ENCODE measurements at places on chromosomes 11 and 22.

- no peaks in the 10 kb centered on the region for H3K27me3 ChIP-seq
- DNase-seq = no peak
- H3K36me3 ChIP-seq = no peaks in the 10 kb centered on the region
- no peaks in the 10 kb centered on the region for H3K4me1 ChIP-seq
- H3K27ac ChIP-seq = no peak overlapping the region
- H3K4me3 ChIP-seq = no peak overlapping the region
Observed at GRCh38 chr11:131349368-131350086, 20.9 kb upstream of the NTM start.

GRCh38 chr11:62553080-62553838 is 6.7 kb upstream of the AHNAK start:
- H3K4me3 ChIP-seq = no peak overlapping the region
- DNase-seq = peak; percentile 54
- H3K27me3 ChIP-seq = no peaks in the 10 kb centered on the region
- H3K4me1 ChIP-seq = peaks cover 78% of the 10 kb centered on the region
- peaks cover 20% of the 10 kb centered on the region for H3K36me3 ChIP-seq

- peak within 1 kb of the TSS; percentile 80 for H3K4me3 ChIP-seq
- no peaks in the 10 kb centered on the region for H3K36me3 ChIP-seq
- peaks cover 80% of the 10 kb centered on the region for H3K27me3 ChIP-seq
- peaks cover 22% of the 10 kb centered on the region for H3K4me1 ChIP-seq
- H3K27ac ChIP-seq = no peak within 1 kb of the TSS
Observed at GRCh38 chr11:107590460-107591377, at the start of gene ELMOD1. TSS of gene ELMOD1 (plus strand) at chr11:107591147. CDS start at chr11:107618190, 27,043 bp downstream.

DNA sequence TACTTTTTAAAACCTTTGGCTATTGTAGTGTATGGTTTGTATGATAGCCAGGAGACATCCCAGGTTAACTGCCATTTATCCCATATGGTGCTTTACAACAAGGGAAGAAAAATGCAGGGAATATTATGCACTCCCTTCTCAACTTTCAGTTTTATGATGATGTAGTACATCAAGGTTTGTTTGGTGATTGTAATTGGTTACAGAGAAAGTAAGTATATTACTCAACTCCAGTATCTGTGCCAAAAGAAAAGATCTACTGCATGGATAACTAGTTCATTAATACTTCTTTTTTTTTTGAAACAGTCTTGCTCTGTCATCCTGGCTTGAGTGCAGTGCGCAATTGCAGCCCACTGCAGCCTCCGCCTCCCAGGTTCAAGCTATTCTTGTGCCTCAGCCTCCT is 65.3 kb downstream of the BCL2L13 start:
- H3K36me3 ChIP-seq = peaks cover 26% of the 10 kb centered on the region
- no peaks in the 10 kb centered on the region for H3K27me3 ChIP-seq
- H3K27ac ChIP-seq = no peak overlapping the region
- no peak for DNase-seq
- H3K4me3 ChIP-seq = no peak overlapping the region
- peaks cover 20% of the 10 kb centered on the region for H3K4me1 ChIP-seq

- peaks cover 3% of the 10 kb centered on the region for H3K27me3 ChIP-seq
- H3K4me3 ChIP-seq = no peak overlapping the region
- no peak for DNase-seq
- H3K27ac ChIP-seq = no peak overlapping the region
Observed at GRCh38 chr22:42039271-42039670, 31.3 kb downstream of the NAGA start.

DNA sequence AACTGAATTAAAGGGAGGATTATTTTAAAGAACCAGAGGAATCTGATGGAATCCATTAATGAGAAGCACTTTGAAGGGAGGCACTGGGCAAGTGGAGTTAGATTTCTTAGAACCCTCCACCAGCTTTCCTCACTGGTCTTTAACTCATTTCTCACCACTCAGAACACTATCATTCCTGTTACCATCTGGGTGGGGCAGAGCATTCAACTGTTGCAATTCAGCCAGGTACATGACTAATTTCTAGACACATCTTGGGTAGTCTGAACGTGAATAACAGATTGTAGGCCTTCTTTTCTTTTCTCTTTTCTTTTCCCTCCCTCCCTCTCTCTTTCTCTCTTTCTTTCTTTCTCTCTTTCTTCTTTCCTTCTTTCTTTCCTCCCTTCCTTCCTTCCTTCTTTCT is 15.5 kb upstream of the MMP1 start:
- H3K36me3 ChIP-seq = no peaks in the 10 kb centered on the region
- H3K4me3 ChIP-seq = no peak overlapping the region
- DNase-seq = no peak
- H3K27me3 ChIP-seq = peaks cover 3% of the 10 kb centered on the region
- no peaks in the 10 kb centered on the region for H3K4me1 ChIP-seq

- H3K27me3 ChIP-seq = peaks cover 36% of the 10 kb centered on the region
- H3K36me3 ChIP-seq = no peaks in the 10 kb centered on the region
- H3K27ac ChIP-seq = no peak overlapping the region
- no peak overlapping the region for H3K4me3 ChIP-seq
- H3K4me1 ChIP-seq = peaks cover 31% of the 10 kb centered on the region
- no peak for DNase-seq
Observed at GRCh38 chr11:36345535-36346141, 49.5 kb downstream of the PRR5L start.

DNA sequence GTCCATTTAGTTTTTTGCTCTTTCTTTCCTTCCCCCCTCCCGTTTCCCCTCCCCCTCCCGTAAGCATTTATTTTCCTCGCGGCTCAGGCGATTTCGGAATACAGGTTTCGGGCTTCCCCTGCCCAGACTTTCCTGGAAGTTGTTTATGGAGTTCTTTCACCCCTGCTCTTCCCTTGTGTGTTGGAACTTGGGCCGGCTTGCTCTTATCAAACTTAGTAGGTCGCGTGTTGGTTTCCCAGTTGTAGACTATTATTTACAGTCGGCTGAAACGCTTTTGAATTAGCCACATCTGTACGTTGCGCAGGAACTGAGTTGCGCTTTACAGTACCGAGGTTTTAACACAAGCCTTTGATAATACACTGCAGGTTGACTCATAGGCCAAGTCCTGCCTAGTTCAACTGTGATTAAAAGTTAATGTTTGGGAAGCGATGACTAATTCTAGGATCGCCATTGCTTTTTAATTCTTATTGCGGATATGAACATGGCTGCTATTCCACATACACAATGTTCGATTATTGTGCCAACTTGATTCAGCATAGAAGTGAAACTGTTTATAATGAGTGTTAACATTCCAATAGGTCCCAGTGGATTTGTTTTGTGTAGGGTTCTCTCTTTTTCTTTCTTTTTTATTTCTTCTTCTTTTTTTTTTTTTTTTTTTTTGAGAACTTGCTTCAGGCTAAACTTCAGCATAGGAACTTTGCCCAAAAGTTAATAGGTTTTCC is 1.7 kb downstream of the YAP1 start:
- peaks cover 53% of the 10 kb centered on the region for H3K27me3 ChIP-seq
- no peaks in the 10 kb centered on the region for H3K36me3 ChIP-seq
- DNase-seq = peak; percentile 37
- H3K27ac ChIP-seq = no peak overlapping the region

GRCh38 chr11:111419641-111420327 is 40.7 kb upstream of the POU2AF1 start:
- no peak for DNase-seq
- H3K27ac ChIP-seq = no peak overlapping the region
- H3K27me3 ChIP-seq = no peaks in the 10 kb centered on the region
- H3K4me1 ChIP-seq = peaks cover 27% of the 10 kb centered on the region

GRCh38 chr11:72743321-72744221 is 8.6 kb downstream of the ARAP1 start:
- H3K36me3 ChIP-seq = no peaks in the 10 kb centered on the region
- H3K27me3 ChIP-seq = no peaks in the 10 kb centered on the region
- H3K4me1 ChIP-seq = peaks cover 52% of the 10 kb centered on the region

GRCh38 chr22:41603873-41604332 is 14.3 kb upstream of the PMM1 start:
- peak; percentile 88 for DNase-seq
- no peaks in the 10 kb centered on the region for H3K27me3 ChIP-seq
- peaks cover 33% of the 10 kb centered on the region for H3K4me1 ChIP-seq
- peaks cover 69% of the 10 kb centered on the region for H3K36me3 ChIP-seq
- peak overlapping the region; percentile 65 for H3K27ac ChIP-seq
- H3K4me3 ChIP-seq = peak overlapping the region; percentile 13

GRCh38 chr11:64373598-64373974 is 14.6 kb downstream of the RPS6KA4 start:
- H3K27me3 ChIP-seq = no peaks in the 10 kb centered on the region
- DNase-seq = no peak
- H3K4me1 ChIP-seq = peaks cover 3% of the 10 kb centered on the region
- H3K36me3 ChIP-seq = peaks cover 12% of the 10 kb centered on the region
- H3K4me3 ChIP-seq = no peak overlapping the region
- H3K27ac ChIP-seq = no peak overlapping the region

GRCh38 chr11:64011371-64011770 is 24.4 kb upstream of the FLRT1 start:
- H3K27me3 ChIP-seq = peaks cover 24% of the 10 kb centered on the region
- H3K4me1 ChIP-seq = peaks cover 7% of the 10 kb centered on the region
- H3K4me3 ChIP-seq = no peak overlapping the region

DNA sequence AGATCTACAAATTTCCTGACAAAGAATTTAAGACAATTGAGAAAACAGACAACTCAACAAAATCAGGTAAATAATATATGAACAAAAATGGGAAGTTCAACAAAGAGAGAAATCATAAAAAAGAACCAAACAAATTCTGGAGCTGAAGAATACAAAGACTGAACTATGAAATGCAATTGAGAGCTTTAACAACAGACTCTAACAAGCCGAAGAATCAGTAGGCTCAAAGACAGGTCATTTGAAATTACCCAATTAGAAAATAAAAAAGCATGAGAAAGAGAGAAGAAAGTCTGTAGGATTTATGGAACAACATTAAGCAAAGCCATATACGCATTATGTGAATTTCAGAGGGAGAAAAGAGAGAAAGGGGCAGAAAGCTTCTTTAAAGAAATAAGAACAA is 72.8 kb downstream of the TBC1D22A start:
- H3K4me1 ChIP-seq = no peaks in the 10 kb centered on the region
- no peak overlapping the region for H3K27ac ChIP-seq
- no peak overlapping the region for H3K4me3 ChIP-seq
- peaks cover 45% of the 10 kb centered on the region for H3K36me3 ChIP-seq
- no peaks in the 10 kb centered on the region for H3K27me3 ChIP-seq

DNA sequence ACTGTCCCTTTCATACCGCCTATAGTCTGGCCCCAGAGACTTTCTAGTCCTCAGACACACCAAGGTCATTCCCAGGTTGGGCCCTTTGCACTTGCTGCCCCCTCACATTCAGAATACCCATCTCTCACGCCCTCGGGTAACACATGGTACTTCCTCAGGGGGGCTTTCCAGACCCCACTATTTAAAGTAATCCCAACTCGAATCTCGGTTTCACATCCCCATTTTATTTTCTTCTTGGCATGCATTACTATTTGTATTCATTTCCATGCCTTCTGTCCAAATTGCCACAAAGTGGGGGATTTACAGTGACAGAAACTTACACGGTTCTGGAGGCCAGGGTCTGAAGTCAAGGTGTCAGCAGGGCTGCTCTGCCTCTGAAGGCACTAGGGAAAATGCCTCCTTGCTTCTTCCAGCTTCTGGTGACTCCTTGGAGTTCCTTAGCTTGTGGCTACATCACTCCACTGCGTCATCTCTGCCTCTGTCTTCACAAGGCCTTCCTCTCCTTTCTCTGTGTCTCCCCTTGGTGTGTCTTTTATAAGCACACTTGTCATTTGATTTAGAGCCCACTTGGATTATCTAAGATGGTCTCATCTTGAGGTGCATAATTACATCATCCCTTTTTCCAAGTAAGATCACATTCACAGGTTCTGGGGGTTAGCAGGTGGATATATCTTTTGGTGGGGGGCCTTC is 15.1 kb downstream of the RCN1 start:
- H3K27me3 ChIP-seq = peaks cover 2% of the 10 kb centered on the region
- H3K4me3 ChIP-seq = no peak overlapping the region
- no peak overlapping the region for H3K27ac ChIP-seq
- DNase-seq = no peak
- H3K4me1 ChIP-seq = peaks cover 2% of the 10 kb centered on the region
- H3K36me3 ChIP-seq = peaks cover 24% of the 10 kb centered on the region

DNA sequence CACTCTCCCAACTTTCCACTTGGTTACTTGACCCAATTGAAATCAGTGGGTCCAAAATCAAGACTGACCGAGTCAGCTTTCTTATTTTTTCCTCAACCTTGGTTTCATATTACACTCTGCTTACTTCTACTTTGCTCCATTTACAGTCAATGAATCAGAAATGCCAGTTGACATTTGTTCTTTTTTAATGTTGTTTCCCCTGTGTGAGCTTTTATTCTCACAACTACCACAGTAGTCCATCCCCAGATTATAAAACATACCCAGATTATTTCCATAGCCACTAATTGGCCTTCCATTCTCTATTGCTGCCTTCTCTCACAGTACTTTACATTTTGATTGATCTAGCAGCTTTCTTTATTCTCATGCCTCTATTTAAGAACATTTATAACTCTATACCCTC is 50.0 kb downstream of the DNAJC24 start:
- DNase-seq = no peak
- H3K27ac ChIP-seq = no peak overlapping the region
- H3K4me3 ChIP-seq = no peak overlapping the region
- H3K4me1 ChIP-seq = no peaks in the 10 kb centered on the region
- H3K36me3 ChIP-seq = peaks cover 7% of the 10 kb centered on the region

GRCh38 chr11:102576350-102576749 is 45.8 kb upstream of the MMP7 start:
- DNase-seq = no peak
- peak overlapping the region; percentile 59 for H3K27ac ChIP-seq
- H3K4me1 ChIP-seq = peaks cover 28% of the 10 kb centered on the region
- H3K4me3 ChIP-seq = no peak overlapping the region
- no peaks in the 10 kb centered on the region for H3K27me3 ChIP-seq

- no peak overlapping the region for H3K27ac ChIP-seq
- no peak for DNase-seq
- H3K4me3 ChIP-seq = no peak overlapping the region
Observed at GRCh38 chr11:95262994-95263765, 32.2 kb upstream of the SESN3 start.

DNA sequence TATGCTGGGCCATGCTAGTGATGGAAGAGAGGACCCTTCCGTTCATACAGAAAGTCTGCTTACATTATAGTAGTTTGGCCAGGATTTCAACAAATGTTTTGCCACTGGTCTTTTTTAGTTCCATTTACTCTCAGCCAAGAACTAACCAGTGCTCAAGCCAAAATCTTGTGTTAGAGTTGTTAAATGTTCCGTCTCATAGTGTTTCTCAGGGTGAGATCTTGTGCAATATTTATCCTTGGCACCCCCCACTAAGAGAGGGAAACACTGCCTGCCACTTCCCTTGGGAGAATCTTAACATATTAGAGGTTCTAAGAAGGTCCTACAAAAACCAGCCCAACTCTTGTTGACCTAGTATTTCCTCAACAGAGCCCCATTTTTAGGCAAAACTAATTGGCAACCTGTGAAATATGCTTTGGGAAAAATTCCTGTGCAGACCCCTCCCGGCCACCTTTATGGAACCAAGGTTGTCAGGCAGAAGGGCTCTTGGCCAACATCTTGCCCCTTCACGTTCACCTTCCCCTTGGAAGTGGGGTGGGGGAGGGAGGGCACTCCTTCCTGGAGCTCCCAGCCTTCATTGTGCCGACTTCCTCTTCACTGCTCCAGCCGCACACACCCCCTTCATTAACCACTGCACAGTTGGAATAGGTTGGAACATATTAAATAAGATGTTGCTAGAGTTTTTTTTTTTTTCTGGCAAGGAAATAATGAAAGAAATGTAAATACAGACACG is 173.2 kb upstream of the SORL1-AS1 start:
- no peak overlapping the region for H3K27ac ChIP-seq
- peaks cover 48% of the 10 kb centered on the region for H3K36me3 ChIP-seq
- DNase-seq = no peak
- peaks cover 2% of the 10 kb centered on the region for H3K4me1 ChIP-seq
- H3K27me3 ChIP-seq = no peaks in the 10 kb centered on the region

- H3K27ac ChIP-seq = no peak overlapping the region
- DNase-seq = no peak
- no peaks in the 10 kb centered on the region for H3K27me3 ChIP-seq
- no peaks in the 10 kb centered on the region for H3K36me3 ChIP-seq
- peaks cover 11% of the 10 kb centered on the region for H3K4me1 ChIP-seq
- H3K4me3 ChIP-seq = no peak overlapping the region
Observed at GRCh38 chr11:119376197-119376847, 5.2 kb downstream of the USP2 start.

Measured in activated CD8-positive, alpha-beta T cell treated with anti-CD3 and anti-CD28 coated beads for 36 hours (primary cell).